ENCODE measurements at places on chromosomes 16 and 17.

DNA sequence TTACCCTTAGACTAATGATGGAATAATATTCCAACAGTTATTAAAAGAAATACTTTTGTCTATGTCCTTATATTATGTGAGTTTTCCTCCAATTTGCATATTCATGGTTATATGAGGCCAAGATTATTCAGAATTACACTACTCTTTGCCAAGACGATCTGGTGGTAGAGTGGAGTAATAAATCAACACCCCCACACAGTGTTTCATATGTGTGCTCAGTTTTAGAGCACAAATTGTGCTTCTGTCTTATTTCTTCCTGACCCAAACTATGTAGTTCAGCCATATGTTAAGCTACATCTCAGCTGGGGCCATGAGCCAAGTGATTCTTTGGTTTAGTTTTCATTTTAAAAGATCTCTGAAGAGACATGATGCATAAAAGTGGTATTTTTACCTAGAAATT, 26.9 kb upstream of the PPM1E start:
- no peak for DNase-seq

GRCh38 chr17:72192800-72193192, 72.0 kb downstream of the SOX9 start:
- DNase-seq, result no peak

DNA sequence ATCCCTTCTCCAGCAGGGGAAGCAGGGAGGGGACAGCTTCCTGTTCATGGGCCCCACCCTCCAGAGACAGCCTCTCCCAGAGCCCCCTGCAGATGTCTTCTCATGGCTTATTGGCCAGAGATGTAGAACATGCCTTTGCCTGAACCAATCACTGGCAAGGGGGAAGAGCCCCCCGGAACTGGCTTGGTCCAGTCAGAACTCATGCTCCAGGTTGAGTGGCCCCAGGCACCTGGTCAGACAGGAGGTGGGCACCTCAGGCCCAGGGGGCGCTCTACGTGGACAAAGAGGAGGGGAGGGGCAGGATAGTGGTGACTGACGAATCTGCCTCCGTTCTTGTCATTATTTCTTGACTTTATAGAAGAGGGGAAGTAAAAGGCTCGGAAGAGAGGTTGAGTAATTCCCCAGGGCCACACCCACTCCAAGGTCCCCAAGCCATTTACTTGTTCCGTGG, 23.6 kb downstream of the RAB11FIP4 start:
- DNase-seq, result no peak

GRCh38 chr17:6476810-6477179, 32.5 kb downstream of the PIMREG start:
- DNase-seq, result no peak
